NCI-H460 (cell line): ENCODE measurements at places on chromosomes 4 and X. TPM values are rescaled to one million over a fixed set of nuclear protein-coding genes. Genes with fewer than 3 reads are reported as not detected.

TEX13D gene
- total RNA-seq, result not detected in 2 replicates

DRD5 gene
- not detected in 2 replicates for total RNA-seq

CPZ gene
- 0.32 TPM in 1 of 2 replicates, not detected in the other for total RNA-seq

SYNPO2 gene
- total RNA-seq, result 1.2 and 1.4 TPM in 2 replicates

AFP gene
- 0.25 TPM in 1 of 2 replicates, not detected in the other for total RNA-seq

RASL11B gene
- total RNA-seq, result 0.20 and 0.35 TPM in 2 replicates

SPANXC gene
- total RNA-seq, result not detected in 2 replicates

BEX1 gene
- total RNA-seq, result not detected in 2 replicates

CCKAR gene
- total RNA-seq, result not detected in 2 replicates

RHOXF1 gene
- total RNA-seq, result not detected in 2 replicates

NXF3 gene
- not detected in 2 replicates for total RNA-seq

USP51 gene
- 0.49 and 0.67 TPM in 2 replicates for total RNA-seq

SUPT20HL1 gene
- total RNA-seq, result not detected in 2 replicates

NMU gene
- total RNA-seq, result 3.1 and 4.9 TPM in 2 replicates

KIF4A gene
- 30.3 and 34.0 TPM in 2 replicates for total RNA-seq

COL4A6 gene
- 157 and 177 TPM in 2 replicates for total RNA-seq

PF4V1 gene
- total RNA-seq, result 0.27 TPM in 1 of 2 replicates, not detected in the other

ALB gene
- not detected in 2 replicates for total RNA-seq

GABRG1 gene
- 0.84 and 0.92 TPM in 2 replicates for total RNA-seq

NXF2B gene
- not detected in 2 replicates for total RNA-seq

SSX3 gene
- not detected in 2 replicates for total RNA-seq
